SJCRH30 (cell line): ENCODE measurements at places on chromosomes 11 and 22.

- no peak for DNase-seq
Observed at GRCh38 chr11:96019810-96020747, 96.2 kb upstream of the MTMR2 start.

DNA sequence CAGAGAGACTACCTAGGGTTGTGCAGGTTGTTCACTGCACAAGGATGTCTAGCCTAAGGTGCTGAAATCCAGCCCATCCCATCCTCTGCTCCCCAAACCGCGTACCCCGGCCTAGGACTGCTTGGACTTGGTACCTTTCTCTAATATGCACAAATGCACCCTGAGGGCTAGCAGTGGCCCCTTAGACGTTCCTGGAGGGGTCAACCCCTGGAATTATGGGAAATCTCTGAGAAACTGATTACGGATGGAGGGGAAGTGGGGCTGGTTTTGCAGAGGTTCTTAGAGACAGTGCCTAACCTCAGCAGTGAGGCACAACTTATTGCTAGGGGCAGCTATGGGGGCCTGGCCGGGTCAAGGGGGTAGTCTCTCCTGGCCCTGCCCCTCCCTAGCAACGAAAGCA is 2.5 kb downstream of the C11orf68 start:
- DNase-seq: no peak

DNA sequence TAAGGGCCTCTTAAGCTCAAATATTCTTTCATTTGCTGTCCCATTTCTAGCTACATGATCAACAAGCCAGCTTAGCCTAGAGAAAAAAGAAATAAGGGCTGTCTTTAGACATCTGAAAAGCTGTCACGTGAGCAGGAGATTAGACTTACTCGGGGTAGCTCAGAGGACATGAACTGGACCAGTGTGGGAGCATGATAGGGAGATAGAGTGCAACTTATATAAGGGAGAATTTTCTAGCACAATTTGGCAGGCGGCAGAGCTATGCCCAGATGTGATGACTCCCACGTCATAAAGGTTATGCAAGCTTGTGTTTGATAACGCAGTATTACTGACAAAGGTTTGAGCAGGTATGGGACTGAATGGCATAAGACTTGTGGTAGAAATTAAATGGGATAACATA is 28.2 kb upstream of the TPBGL start:
- DNase-seq: no peak

DNA sequence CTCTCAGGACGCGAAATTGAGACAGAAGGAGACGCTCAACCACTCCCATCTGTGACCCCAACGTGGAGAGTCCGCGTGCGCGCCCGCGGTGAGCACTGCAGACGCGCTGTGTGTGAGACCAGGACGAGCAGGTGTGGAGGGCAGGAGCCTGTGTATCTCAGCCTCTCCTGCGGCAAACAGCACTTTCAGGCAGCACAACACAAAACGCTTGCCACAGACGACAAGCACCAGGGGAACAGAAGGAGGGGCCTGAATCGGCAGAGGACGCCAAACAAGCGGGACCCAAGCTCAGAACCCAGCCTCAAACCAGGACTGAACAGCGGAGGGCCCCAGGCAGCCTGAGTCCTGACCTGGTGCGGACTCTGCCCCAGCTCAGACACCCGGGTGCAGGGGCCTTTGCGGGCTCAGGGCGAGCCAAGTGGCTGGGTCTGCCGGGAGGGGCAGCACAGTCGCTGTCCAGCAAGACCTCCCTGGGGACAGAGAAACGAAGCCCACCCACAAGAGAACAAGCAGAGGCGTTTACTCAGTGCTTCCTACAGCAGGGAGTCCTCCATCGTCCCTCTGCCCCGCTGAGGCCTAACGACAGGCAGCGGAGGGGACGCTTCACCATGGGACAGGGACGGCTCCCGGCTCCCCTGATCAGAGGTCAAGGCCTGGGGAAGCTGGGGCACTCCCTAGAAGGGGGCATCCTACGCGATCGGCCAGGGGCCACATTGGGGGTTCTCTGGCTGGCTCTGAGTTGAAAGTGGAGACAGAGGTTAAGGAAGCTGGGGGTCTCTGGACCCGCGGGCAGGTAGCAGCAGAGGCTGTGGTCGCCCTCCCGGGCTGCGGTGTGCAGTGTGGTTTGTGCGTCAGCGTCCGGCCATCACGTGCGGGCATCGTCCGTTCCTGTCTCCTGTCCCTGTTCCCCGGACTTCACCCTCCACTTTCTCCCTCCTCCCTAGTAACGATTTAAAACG is 560.8 kb downstream of the BRD1 start:
- DNase-seq: no peak

GRCh38 chr11:85819441-85819840 is 8.5 kb upstream of the SYTL2 start:
- DNase-seq: no peak

- DNase-seq: no peak
Observed at GRCh38 chr11:10618490-10618889, 50.0 kb upstream of the LYVE1 start.

GRCh38 chr22:24153353-24153752 is 27.9 kb upstream of the SUSD2 start:
- no peak for DNase-seq

GRCh38 chr11:115352805-115353485 is 151.3 kb downstream of the CADM1 start:
- DNase-seq: no peak
